CD4-positive, CD25-positive, alpha-beta regulatory T cell (primary cell): ENCODE measurements at places on chromosomes 4 and X.

- DNase-seq = no peak
These were observed 70.8 kb upstream of the EPGN start for GRCh38 chr4:74237425-74237966.

DNA sequence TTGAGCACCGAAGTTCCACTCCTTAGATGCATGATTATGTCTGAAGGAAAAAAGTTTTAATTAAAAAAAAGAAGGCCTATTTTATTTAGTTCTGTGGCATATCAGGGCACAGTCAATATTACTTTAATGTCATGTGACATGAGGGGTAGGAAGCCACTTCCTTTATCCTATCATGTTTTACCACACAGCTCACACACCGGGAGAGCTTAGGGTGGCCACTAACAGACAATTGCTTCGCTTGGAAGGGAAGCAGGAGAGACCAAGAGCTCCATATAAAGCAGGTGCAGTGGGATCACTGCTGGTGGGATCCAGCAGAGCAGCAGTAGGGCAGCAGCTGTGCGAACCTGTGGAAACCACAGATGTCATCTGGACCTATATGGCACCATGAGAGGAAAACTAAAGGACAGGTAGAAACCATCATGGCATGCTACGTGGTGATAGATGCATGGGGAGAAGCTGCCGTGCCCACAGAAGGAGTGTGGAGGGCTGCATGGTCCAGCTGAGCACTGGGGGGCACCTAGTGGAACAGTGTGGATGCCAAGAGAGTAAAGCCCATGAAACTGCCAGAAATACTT is 52.0 kb downstream of the DTHD1 start:
- no peak for DNase-seq

DNA sequence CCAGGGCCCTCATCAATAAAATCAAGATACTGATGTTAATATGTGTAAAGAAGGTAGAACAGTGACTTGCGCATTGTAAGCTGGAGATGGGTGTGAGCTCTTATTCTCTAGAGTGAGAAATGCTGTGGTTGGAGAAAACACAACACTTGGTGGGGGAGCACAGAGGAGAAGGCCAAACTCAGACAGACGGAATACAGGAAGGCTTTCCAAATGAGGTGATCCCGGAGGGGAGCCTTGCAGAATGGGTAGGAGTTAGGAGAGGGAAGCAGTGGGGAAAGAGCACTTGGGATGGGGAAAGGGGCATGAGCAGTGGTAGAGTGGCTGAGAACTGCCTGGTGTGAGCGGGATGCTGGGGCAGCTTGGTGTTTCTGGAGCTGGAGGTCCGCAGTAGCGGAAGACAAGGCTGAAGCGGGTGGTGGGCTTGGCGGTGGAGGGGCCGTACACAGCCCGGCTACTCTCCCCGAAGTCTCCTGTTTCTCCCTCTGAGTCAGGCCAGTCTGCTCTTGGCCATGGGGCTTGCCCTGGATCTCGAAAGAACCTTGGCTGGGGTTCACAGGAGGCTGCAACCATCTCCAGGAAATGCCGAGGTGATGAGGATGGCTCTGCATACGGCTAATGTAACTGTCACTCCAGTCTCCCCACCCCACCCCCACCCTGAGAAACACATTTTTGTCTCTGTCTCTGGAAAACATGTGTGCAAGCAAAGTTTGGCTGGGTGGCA is 11.3 kb upstream of the PLAC1 start:
- DNase-seq = no peak

GRCh38 chr4:110104661-110105060 is 93.8 kb downstream of the ELOVL6 start:
- no peak for DNase-seq

- no peak for DNase-seq
These were observed 10.9 kb upstream of the SYTL5 start for GRCh38 chrX:37995428-37995827.

DNA sequence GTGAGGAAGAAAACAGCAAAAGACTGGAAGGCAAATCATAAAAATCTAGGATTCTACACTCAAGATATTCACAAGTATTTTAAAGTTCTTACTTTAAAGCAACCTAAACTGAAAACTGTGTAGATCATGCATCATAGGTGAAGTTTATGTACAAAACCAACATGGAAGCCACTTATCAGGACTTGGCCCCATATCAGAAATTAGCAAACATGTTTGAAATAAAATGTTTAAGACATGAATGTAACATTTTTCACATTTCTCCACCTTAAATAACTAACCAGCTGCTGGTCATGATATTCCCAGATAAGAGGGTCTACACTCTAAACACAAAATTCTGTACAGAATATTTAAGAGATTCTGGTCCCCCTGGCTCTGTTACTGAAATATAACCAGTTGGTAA is 38.5 kb downstream of the APBB2 start:
- DNase-seq = no peak

GRCh38 chrX:29561417-29561816 is 653.9 kb upstream of the MAGEB2 start:
- DNase-seq = no peak

GRCh38 chr4:68463796-68464195 is 16.5 kb downstream of the TMPRSS11E start:
- DNase-seq = no peak

DNA sequence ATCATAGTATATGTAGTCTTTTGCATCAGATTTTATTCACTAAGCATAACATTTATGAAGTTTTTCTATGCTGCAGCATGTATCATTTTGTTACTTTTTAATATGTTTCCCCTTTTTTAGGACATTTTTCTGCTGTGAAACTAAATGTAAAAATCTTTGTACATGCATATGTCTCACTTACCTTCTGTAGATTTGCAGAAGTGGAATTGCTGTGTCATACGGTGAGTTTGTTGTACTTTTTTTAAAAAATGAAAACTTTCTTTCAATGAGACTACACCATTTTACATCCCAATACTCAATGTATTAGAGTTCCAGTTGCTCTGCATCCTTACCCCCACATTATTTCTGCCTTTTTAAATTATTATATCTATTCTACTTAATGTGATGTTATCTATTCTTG is 868.9 kb downstream of the PDHA2 start:
- DNase-seq = no peak

- DNase-seq = no peak
These were observed 135.7 kb downstream of the CNKSR2 start for GRCh38 chrX:21509912-21510311.

DNA sequence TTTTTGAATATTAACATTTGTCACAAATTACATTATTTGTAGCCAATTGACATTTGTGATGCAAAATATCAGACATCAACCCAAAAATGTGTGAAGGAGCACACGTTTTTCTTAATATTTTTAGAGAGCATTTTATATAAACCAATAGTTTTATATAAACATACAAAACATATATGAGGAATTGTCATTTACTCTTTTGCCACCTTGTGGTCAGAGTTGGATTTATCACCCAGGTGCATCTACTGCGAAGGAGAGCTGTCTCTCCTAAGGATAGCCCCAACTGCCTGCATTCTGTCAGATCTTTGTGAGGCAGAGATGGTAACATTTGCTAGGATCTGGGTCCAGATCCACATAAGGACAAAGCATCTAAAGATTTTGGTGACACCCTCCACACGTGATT is 2.5 kb upstream of the USP27X start:
- peak; percentile 60 for DNase-seq

DNA sequence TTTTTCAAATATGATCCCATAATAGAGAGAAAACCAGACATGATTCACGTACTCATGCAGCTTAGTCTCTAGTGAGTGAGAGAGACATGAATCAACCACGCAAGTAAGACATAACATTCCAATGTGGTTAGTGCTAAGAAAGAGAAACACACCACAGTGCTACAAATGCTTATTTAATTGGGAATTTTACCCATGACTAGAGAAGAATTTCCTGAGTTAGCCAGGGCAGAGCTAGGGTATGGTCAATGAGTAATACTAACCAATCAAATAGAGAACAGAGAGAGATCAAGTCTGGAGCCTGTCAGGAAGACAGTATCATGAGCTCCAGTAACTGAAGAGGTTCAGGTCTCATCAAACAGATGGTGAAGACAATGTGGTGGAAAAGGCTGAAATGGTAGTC is 495.2 kb downstream of the PDGFC start:
- no peak for DNase-seq

GRCh38 chr4:172794307-172794703 is 374.3 kb upstream of the GALNT7 start:
- no peak for DNase-seq

GRCh38 chr4:141118381-141118780 is 14.9 kb downstream of the RNF150 start:
- no peak for DNase-seq

- DNase-seq = no peak
These were observed 443.1 kb upstream of the PITX2 start for GRCh38 chr4:111066001-111066400.

DNA sequence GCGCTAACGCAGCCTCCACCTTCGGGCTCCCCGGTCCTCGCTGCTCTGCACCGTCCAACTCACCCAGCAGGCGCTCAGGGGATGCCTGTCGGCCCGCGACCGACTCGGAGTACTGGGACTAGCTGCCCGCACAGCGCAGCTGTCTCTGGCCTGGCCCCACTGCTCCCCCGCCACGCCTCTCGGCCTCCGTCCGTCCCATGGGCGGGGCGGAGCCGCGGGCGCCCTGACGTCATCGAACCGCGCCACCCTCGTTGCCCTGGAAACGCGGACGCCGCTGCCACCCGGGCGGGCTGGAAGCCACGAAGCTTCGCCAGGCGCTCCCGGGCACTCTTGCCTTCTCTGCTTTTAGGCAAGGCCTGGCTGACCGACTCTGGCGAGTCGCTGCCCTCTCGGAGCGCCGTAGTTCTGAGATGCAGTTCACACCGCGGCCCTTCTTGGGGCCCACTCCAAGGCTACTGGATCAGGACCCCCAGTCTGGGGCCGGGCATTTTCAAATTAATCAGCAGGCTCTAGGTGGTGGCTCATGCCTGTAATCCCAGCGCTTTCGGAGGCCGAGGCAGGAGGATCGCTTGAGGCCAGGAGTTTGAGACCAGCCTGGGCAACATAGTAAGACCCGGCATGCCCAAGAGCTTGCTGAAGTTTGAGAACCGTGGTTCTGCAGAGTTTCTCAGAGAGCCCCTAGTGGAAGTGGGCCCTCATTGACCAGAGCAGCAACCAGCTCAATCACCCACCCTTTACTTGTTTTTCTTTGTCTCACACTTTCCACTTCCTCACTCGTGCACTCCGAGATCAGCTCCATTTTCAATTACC is 12.0 kb downstream of the ACOX3 start:
- peak; percentile 87 for DNase-seq

- no peak for DNase-seq
These were observed 368.3 kb upstream of the GNPDA2 start for GRCh38 chr4:45094684-45095083.

GRCh38 chrX:153853180-153853901 is 23.0 kb upstream of the PDZD4 start:
- DNase-seq = no peak

GRCh38 chr4:148962539-148963290 is 520.5 kb upstream of the NR3C2 start:
- DNase-seq = no peak

DNA sequence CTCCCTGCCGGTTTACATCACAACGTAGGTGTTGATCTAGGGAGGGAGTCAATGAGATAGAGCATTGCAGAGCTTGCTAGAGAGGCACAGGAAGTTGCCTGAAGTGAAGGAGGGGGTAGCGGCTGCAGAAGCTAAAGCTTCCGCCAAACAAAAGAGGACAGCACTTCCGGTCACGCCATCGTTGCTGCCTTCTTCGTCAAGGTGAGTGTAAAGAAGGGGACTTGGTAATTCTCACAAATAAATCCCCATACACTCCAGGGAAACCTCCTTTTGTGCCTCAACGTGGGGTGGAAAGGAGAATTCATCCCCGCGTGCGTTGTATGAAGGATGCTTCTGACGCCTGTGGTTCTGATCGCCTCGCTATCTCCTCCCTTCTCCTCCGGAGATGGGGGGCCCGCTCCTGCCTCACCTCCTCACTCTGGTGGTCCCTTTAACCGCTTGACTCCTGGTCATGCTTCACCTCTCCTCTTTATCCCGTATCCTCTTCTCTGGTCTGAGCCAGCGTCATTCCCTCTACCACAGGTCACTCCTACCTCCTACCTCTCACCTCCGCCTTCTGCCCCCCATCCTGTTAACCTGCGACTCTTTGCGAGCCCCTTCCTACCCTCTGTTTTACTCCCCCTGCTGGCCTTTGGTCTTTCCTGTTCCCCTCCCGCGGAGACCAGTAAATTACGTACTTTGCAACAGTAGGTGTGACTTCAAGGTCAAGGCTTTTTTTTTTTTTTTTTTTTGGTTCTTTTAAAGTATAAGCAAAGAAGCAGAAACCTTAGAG is 59.9 kb downstream of the GSPT2 start:
- peak; percentile 48 for DNase-seq

GRCh38 chr4:47349326-47349725 is 114.2 kb downstream of the COMMD8 start:
- no peak for DNase-seq

- no peak for DNase-seq
These were observed 15.9 kb upstream of the CCDC149 start for GRCh38 chr4:24928708-24929107.

- no peak for DNase-seq
These were observed 7.0 kb downstream of the VAMP7 start for GRCh38 chrX:155888139-155888538.

GRCh38 chr4:144754562-144755410 is 108.8 kb downstream of the HHIP start:
- DNase-seq = no peak

- no peak for DNase-seq
These were observed 187.3 kb upstream of the CXCL13 start for GRCh38 chr4:77418333-77418732.
